Amniotic stem cell (primary cell): ENCODE measurements at places on chromosomes 7 and 10.

GRCh38 chr10:91576096-91576545, 56.8 kb downstream of the PPP1R3C start:
- DNase-seq = no peak

DNA sequence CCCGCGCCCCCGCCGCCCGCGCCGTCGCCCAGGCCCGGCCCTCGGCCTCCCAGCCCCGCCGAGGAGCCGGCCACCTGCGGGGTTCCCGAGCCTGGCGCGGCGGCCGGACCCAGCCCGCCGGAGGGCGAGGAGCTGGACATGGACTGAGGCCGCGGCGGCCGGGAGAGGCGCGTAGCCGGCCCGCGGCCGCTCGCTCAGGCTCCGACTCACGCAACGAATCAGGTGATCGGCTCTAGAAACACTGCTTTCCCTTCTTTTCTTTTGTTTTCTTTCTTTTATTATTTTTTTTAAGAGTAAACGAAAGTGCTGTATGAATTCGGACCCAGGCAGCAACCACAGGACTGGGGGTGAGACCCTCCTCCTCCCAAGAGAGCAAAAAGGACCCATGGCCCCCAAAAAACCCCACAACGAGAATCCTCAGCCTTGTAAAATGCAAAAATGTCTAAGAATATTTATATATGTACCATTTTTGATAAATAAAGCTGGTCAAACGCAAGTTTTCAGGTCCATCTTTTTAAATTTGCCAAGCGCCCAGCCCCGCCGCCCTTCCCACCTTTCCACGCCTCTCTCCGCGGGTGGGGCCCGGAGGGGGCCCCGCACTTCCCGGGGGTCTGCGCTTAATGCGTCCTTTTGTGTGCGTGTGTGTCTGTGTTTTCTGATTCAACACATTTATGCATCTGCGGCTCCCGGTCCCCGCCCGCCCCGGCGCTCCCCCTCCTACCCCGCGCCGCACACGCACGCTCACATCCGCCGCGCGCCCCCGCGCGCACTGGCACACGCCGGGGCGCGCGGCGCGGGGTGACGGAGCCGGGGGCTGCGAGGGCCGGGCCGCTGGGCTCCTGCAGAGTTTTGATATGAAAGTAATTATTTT, 4.4 kb downstream of the UNCX start:
- DNase-seq = no peak

- DNase-seq = no peak
These were observed 88.4 kb downstream of the DNAJB6 start for GRCh38 chr7:157425137-157425731.

DNA sequence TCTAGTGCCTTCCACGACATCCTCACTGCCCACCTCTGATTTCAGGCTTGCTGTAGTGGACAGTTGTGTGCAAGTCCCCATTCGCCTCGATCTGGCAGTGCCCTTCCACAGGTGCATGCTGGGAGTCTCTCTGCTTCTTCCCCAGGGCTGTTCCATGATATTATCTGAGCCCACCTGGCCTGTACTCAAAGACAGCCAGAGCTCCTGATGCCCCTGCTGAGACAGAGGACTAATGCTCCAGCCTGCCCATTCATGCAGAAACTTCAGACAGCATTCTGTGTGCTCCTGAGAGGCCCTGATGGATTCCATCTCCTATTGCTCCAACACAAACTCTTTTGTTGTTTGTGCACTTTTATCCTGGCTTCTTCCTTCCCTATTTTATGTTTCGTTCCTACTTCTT, 164.8 kb upstream of the PRSS58 start:
- no peak for DNase-seq

DNA sequence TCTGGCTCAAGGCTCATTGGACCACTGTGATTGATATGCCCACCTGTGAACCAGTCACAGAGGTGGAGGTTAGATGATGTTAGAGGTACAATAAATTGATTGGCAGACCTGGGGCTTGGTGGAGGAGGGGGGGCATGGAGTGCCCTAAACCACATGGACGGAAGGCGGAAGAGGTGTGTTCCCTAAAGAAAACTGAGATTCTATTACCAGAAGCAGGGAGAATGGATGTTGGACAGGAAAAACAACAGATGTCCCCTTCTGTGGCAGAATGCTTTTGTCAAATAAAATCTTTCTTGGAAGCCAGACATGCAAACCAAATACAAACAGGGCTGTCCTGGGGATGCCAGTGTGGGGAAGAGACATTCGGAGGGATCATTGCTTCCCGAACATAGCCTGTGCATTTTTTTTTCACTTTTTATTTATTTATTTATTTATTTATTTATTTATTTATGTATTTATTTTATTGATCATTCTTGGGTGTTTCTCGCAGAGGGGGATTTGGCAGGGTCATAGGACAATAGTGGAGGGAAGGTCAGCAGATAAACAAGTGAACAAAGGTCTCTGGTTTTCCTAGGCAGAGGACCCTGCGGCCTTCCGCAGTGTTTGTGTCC, 433.9 kb downstream of the RPS24 start:
- DNase-seq = no peak

- no peak for DNase-seq
These were observed 141.3 kb upstream of the TNRC18 start for GRCh38 chr7:5564894-5565293.

DNA sequence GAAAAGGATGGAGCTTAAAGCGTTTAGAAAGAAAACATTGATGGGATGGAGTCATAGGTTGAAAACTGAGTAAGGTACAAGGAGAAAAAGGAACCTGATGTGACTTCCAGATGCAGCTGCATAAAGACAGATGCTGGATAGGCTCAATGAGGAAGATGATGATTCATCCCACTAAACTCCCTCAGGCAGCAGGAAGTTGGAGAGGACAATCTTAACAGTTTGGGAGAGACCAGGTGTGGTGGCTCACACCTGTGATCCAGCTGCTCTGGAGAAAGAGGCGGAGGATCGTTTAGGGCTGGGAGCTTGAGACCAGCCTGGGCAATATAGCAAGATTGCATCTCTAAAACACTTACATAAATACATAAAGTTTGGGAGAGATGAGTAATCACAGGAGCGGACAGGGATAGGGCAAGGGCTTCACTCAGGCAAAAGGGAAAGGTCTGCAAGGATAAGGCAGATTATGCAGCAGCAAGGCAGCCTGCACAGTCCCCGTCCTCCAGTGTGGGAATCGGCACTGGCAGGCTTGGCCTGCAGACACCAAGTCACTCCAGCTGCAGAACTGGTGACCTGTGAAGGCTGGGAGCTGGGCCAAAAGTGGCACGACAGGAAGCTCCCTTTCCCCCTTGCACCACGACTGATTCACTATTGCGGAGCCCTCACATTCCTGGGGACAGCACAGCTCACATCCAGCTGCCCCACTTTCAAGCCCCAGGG, 438.5 kb downstream of the GRID1 start:
- no peak for DNase-seq

DNA sequence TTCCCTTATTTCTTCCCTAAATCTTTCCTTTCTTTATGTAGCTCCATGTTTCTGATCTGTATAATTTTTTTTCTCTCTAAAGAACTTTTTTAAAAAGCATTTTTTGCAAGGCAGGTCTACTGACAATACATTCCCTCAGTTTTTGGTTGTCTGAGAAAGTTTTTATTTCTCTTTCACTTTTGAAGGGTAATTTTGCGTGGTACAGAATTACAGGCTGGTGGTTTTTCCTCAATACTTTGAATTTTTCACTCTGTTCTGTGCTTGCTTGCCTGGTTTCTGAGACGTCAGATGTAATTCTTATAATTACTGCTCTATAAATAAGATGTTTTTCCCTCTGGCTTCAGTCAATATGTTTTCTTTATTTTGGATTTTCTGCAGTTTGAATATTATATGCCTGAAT, 205.4 kb upstream of the VSTM2A start:
- DNase-seq = no peak

DNA sequence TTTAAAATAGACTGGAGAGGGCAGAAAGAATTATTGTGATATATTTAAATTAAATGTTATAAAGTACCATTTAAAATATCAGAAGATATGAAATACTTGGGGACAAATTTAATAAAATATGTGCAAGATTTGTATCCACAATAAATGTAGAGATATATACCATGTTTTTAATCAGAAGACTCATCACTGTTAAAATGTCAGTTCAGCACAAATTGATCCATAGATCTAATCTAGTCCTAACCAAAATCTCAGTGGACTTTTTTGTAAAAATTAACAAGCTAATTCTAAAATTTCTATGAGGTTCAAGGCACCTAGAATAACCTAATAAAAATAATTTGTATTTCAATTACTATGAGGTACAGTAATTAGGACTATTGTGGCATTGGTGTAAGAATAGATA, 96.4 kb downstream of the CTNNA3 start:
- DNase-seq = no peak

DNA sequence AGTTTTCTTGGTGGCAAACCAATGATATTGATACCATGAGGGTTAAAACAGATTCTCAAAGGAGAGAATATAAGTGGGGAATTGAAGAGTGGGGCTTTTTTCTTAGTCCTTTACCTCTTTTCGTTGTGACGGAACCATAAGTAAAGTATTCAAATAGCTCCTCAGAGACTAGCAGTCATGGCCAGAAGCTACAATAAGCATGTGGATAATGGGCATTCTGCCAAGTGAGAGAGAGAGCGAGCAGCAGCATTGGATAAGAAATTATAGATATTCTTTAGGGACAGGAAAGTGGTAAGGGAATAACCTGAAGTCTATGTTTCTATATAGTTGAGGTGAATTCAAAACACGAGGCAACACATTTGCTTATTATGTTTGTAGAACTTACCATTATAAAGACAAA, 235.1 kb downstream of the SEMA3E start:
- no peak for DNase-seq

DNA sequence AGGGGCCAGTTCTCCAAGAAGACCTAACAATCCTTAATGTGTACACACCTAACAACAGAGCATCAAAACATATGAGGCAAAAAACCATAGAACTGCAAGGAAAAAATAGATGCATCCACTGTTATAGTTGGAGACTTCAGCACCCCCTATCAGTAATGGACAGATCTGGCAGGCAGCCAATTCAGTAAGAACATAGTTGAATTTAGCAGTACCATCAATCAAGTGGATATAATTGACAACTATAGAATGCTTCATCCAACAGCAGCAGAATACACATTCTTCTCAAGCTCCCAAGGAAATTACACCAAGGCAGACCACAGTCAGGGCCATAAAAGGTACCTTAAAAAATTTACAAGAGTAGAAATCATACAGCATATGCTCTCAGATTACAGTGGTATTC, 42.2 kb downstream of the POLL start:
- DNase-seq = no peak

DNA sequence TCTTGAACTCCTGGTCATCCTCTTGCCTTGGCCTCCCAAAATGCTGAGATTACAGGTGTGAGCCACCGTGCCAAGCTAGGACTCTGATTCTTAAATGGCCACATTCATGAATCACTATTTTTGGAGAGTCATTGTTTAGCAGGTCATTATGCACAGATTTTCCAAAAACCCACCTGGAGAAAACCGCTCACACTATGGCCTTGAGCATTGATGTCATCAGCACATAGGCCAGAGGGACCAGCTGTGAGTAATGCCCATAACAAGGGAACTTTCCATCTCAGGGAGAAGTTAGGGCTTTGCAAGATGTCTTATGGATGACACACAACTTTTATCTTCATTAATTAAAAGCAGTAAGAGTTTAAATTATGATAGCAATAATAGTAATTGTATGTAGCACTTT, 86.4 kb upstream of the KIF5B start:
- DNase-seq = no peak
